ENCODE measurements at places on chromosomes 4 and X.
A peak's percentile ranks its signal among the peaks of the same experiment; 100 is the strongest.

GRCh38 chr4:82666970-82667665 is 105.3 kb upstream of the TMEM150C start:
- DNase-seq: no peak

DNA sequence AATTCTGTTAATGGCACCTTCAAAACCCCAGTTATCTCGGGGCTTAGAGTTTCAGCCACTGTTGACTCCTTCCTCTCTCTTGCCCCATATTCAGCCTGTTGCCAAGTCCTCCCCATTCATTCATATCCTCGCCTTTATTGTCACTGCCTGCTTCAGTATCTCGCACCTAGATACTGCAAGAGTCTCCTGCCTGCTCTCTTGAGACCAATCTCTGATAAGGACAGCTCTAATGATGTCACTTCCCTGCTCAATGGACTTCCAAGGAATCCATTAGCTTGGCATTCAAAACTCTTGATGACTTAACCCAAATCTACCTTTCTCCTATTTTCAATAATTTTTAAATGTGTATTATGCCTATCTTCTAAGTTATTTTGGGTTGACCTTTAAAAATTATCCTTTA is 1.1 kb upstream of the UBE2A start:
- no peak for DNase-seq

- peak; percentile 69 for DNase-seq
These were observed 13.4 kb upstream of the STK32B start for GRCh38 chr4:5037553-5038551.

DNA sequence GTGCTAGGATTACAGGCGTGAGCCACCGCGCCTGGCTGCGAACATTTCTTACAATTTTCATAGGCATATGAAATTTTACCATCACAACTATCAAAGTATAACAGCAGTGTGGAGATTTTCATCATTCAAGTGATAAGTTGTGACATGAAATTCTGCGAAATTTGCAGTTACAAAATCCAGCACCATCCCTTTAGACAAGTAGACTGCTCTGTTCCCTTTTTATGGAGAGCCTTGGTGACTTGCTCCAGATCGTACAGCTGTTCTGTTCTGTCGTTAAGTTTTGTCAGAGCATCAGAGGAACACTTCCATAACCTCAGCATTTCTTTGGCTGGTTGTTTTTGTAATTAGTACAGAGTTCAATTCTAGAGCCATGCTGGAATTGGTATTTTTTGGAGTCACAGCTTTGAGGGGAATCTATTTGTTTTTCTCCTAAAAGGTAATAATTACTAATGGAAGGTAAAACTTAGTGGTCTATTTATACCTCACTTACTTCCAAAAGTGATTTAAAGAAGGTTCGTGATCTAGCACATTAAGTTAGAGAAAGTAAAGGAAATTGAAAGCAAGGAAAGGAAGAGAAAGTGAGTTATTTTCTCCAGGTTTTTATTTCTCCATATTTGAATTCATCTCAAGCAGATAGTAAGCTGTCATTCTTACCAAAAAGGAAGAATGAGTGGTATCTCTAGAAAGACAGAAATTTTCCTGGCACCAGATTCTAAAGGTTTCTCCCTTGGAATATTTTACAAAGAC is 22.1 kb downstream of the ZRSR2 start:
- no peak for DNase-seq

- no peak for DNase-seq
These were observed 27.6 kb upstream of the TMEM184C start for GRCh38 chr4:147589586-147589985.

DNA sequence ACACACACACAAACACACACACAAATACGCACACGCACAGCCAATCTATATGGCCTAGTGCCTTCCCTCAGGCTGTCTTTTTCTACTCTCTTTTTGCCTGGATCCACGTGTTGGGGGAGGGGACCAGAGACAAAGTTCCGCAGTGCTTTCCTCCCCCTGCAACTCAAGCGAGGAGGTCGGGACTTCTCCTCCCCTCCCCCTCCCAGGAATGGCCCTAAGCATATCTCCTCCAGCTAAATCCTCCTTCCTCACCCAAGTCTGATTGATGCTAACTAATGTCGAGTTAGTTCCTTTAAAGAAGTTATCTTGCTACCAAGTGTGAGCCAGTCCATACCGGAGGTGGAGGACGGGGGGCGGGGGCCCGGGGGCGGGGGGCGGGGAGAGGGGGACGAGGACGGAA is 141.2 kb upstream of the ZIC3 start:
- DNase-seq: no peak

DNA sequence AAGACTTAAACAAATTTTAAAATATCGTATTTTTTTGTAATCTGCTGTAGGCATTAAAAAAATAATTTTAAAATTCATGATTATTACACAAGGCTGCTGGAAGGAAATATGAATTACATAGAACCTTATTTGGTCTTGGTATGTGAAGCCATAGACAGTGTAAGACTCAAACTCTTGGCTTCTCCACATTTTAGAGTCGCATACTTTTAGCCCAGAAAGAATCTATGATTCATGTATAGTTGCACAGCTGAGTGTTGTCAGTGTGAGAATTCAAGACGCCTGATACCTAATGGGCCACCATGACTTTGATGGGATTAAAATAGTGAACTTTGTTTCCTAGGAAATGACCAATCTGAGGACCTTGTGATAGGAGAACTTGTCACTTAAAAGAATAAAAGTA is 1.4 kb downstream of the INTU start:
- no peak for DNase-seq

GRCh38 chrX:154382483-154383069 is 3.5 kb downstream of the EMD start:
- no peak for DNase-seq

GRCh38 chr4:174596513-174596912 is 74.2 kb upstream of the HPGD start:
- no peak for DNase-seq

GRCh38 chrX:3680459-3680858 is 33.0 kb downstream of the PRKX start:
- DNase-seq: no peak

DNA sequence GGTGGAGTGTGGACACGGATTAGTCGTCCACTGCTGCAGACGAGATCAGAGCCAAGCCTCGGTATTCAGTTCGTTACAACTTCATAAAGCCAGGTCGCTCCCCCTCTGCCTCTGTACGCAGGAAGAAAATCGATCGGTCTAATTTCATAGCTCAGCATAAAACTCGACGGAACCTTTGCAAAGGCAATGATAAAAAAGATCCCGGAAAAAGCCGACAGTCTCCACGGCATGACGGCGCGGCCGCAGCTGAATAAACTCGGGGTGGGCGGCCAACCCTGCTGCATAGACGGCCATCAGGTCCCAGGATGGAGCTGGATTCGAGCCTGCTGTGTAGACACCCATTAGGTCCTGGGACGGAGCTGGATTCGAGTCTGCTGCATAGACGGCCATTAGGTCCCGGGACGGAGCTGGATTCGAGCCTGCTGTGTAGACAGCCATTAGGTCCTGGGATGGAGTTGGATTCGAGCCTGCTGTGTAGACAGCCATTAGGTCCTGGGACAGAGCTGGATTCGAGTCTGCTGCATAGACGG is 113.8 kb upstream of the PPP2R3B start:
- DNase-seq: no peak

DNA sequence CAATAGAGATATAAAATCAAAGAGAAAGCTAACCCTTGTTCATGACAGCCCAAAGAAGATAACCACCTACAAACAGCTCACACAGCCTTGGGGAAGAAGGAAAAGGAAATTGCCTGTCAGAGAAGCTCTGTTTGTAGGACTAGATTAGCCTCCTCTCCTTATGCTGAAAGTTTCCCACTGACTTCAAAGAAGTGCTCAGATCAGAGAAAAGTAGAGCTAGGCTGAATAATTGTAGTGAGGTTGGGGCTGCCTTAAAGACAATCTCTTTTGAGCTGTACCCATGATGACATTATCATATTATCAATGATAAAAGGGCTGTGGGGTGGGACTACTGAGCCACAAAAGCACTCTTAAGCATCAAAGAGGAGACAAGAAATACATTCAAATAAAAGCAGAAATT is 223.0 kb upstream of the GALNT7 start:
- no peak for DNase-seq

DNA sequence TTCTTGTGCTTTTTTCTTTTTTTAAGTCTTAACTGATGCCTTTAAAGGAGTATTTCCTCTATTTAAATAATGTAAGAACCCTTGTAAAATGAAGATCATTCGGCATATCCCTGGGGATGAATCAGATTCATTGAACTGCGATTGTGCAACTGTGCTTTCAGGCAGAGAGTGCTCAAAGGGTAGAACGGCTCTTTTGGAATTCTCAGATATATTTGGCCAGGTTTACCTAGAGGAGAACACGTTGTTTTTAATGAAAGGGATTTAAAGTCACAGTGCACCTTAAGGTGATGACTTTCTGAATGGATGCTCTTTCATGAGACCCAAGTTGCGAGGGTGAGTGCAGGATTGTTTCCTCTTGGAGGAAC is 51.6 kb upstream of the ELOVL6 start:
- DNase-seq: no peak

DNA sequence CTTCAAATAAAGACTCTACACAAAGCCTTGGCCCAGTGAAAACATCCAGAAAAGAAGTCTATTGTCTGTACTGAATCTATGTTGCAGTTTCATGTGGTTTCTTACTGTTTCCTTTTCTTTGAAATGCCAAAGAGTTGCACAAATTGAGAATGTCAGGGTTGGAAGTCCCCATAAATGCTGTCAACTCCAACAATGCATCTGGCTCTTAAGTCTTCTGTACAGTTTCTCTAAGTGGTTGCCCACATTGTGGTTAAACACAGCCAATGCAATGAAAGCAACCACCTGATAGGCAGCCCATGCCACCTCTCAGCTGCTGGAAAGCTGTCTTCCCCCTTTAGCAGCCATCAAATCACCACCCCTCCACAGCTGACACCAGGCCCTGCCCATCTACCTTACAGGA is 67.2 kb upstream of the C1GALT1C1 start:
- DNase-seq: no peak

- no peak for DNase-seq
These were observed 84.3 kb upstream of the TMEM150C start for GRCh38 chr4:82645936-82646565.
